Stimulated activated CD4-positive, alpha-beta T cell treated with anti-CD3 and anti-CD28 coated beads, TNF-alpha, amount 100 ng/mL, for 4 hours (primary cell): ENCODE measurements at places on chromosomes 11 and 22.

GRCh38 chr11:133249530-133249929, 282.8 kb downstream of the OPCML start:
- no peak for DNase-seq

DNA sequence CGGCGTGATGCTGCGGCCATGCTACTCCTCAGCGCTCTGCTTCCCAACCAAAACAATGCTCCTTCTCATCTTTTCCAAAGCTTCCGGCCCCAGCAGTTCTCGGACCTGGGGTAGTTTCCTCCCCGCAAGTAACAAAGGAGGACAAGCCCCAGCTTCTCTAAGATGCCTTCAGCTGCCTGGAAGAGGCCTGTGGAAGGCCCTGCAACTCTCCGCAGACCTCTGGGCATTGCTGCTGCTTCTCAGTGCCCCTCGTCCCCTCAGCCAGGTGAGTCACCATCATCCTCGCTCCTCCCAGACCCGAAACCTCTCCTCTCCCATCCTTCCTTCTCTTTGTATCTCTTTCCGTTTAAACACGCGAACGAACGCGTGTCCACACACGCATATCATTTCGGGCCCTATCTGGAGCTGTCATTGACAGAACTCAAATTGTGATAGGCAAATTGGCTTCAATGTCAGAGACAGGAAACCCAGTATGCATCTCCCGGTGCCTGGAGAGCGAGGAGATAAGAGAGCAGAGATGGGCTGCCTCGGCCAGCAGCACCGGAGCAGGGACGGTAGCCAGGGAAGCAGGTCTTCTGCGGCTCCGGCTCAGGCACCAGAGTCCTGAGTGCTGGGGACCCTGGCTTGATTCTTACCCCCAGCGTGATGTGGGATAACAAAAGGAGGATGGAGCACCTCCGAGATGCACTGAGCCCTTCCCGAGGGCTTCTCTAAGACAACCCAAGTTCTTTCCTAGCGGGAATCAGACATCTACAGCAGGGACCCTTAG, 22.0 kb upstream of the JAM3 start:
- no peak for DNase-seq

- no peak for DNase-seq
These were observed 632.6 kb upstream of the KIRREL3 start for GRCh38 chr11:127632976-127633680.

GRCh38 chr11:67345247-67345919, 8.0 kb downstream of the POLD4 start:
- DNase-seq, result no peak

DNA sequence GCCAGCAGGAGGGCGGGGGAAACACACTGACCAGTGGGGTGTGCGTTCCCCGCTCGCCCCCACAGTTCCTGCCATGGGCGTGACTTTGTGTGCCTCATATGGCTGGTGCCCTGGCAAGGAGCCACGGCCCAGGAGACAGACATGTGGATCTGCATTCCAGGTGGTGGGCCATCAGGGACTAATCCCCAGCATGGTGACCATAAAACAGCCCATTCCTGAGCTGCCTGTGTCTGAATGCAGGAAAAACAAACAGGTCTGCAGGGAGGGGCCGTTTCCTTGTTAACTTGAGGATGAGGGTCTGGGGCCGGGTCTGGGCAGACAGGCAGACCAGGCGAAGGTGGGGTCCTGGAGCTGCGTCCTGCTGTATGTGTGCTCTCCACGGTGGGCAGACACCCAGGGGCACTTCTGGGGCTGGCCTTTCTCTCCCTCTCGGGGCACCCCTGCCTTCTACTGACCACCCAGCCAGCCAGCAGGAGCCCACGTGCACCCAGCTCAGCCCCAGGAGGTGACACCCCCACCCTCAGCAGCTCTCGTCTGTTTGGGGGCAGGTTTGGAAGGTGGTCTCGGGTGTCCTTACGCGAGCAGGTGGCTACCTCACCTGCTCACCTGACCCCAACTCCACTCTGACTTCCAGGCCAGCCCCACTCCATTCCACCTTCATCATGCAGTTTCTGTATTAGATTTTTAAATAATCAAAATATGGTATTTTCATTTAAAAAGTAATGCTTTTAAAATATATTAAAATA, 120.3 kb downstream of the KCNQ1OT1 start:
- no peak for DNase-seq

- DNase-seq, result no peak
These were observed 11.6 kb upstream of the GNAZ start for GRCh38 chr22:23058481-23059283.

DNA sequence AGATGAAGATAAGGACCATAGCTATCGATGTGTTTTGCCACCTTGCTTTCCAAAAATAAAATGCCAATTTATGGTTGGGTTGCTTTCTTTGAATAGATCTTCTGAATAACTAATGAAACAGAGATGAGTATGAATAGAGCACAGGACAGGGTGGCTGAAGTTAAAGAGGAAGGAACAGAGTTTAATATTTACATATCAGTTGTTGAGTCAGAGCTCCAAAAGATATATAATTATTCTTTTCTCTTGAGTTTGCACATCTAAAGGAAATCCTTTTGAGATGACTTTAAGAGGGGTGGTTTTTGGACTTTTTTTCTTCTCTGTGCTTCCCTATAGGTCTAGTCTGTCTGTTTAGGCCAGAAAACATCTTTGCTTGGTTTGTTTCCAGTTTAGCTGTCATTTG, 115.2 kb downstream of the DDX10 start:
- DNase-seq, result no peak

DNA sequence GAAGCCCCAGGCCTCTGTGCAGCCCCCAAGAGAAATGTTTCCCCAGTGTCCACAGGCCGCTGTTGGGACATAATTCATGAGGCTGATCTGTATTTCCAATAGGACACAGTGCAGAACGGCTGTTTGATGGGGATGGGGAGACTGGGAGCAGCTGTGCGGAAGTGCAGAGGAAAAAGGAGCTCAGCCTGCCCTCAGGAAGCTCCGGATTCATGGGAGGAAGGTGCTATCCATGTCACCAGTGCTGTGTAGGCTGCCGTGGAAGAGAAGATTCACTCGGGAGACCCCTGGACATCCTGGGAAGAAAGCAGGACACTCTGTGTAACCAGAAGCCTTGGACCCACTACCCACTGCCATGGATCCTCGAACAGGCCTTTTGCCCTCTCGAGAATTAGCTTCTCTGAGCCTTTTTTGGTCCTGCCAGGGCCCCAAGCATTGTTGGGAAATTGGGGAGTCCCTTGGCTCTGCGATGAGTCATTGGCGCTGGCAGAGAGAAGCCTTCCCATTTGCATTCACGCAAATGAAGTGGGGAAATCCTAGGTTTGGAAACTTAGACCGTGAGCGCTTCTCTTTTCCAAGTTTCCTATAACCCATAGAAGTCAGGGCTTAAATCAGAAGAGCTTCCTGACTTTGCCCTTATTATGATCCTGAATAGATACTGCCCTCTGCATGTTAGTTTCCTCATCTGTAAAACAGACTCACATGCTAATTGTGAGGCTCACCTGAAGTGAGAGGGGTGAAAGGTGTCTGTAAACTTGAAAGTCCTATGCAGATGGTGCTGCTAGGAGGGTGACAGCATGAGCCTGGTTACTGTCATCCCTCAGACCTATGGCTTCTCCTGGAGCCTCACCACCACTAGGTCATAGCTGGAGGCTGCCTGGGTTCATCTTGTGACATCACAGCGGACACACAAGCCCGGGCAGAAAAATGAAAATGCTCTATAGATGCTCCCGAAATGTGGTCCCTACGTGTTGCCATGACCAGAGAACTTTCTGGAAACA, 229.2 kb upstream of the B3GAT1 start:
- no peak for DNase-seq

DNA sequence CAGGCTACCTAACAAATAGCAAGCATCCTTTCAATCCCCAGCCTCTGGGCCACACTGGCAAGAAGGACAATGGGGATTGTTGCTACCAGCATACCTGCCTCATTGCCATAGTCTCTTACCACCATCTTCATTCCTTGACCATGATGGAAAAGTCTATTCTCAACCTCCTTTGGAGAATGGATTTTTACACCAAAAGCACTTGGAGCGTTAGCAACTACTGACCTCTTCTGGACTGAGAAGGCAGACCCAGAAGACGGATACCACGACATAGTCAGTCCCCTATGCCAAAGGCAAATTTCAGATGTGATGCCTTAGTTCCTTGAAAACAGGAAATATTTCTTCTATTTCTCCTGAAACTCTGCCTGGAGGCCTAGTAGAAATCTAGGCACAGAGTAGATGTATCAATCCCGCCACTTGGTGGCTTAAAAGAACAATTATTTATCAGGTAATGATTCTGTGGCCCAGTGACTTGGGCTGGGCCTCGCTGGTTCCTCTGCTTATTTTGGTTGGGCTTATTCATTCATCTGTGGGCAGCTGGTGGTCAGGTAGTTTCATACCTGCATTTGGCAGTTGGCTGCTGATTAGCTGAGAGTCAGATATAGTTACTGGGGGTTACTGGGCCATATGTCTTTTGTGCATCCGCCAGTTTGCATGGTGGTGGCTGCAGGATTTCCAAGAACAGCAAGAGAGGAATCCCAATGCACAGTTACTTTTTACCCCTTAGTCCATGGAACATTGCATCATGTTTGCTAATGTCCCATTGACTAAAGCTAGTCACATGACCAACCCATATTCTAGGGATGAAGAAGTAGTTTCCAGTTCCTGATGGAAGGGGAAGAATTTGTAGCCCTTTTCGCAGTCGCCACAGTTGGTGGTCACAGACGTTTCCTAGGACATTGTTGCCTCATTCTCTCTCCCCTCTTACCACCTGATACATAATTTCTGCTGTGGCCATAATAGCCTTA, 75.2 kb downstream of the DHCR7 start:
- DNase-seq, result no peak

DNA sequence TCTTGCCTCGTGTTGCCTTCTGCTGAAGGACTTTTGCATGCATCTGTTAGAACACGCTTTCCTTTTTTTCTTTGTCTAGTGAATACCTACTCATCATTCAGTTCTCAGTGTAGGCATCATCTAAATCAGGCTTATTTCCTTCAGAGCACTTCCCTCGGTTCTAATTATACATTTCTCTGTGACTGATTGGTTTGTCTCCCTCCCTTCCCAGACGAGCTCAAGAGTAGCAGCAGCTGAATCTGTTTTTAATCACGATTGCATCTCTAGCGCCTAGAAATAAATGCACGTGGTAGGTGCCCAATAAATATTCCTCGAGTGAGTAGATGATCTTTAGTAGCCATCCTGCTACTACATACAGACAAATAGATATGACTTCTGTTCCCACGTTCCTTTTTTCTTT, 6.3 kb downstream of the CEP164 start:
- no peak for DNase-seq

GRCh38 chr11:19366992-19367709, 126.4 kb upstream of the E2F8 start:
- DNase-seq, result no peak

- DNase-seq, result no peak
These were observed 34.1 kb downstream of the HORMAD2 start for GRCh38 chr22:30114361-30114760.

DNA sequence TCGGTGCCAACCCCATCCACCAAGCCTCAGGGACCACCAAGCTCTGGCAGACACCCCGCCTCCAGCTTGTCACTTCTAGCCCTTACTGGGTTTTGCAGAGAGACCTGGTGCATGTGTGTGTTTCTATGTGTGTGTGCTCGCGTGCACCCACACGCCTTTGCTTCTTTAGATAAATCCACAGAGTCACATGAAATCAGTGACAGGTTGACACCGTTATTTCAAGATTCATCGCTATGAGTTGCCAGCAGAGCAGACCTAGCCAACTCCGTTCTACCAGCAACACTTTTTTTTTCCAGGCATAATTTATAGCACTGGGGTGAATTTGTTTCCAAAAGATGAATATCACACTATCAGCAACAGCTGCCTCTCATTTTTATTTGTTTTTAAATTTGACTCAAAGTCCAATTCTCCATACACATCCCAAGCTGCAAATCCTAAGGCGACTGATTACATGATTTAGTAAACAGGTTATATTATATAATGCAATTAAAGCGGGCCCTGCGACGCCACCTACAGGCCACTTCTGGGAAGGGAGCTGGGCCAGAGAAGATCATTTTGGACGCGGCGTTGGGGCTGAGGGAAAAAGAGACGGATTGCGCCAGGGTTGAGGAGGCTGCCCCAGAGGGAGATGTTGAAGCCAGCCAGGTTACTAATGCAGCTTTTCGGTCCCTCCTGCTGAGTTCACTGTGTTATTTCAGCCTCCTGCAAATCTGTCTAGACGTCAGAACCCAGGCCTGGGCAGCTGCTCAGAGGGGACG, 150.5 kb downstream of the FEZ1 start:
- no peak for DNase-seq

GRCh38 chr11:125079151-125079877, 16.2 kb downstream of the SLC37A2 start:
- DNase-seq, result no peak

- DNase-seq, result no peak
These were observed 21.0 kb upstream of the TOLLIP start for GRCh38 chr11:1330473-1330872.

- DNase-seq, result no peak
These were observed 404.5 kb downstream of the INSC start for GRCh38 chr11:15519124-15519791.

- DNase-seq, result no peak
These were observed 107.0 kb downstream of the MSANTD4 start for GRCh38 chr11:105915021-105915420.

- no peak for DNase-seq
These were observed 218.0 kb upstream of the PITPNB start for GRCh38 chr22:28137036-28137435.

DNA sequence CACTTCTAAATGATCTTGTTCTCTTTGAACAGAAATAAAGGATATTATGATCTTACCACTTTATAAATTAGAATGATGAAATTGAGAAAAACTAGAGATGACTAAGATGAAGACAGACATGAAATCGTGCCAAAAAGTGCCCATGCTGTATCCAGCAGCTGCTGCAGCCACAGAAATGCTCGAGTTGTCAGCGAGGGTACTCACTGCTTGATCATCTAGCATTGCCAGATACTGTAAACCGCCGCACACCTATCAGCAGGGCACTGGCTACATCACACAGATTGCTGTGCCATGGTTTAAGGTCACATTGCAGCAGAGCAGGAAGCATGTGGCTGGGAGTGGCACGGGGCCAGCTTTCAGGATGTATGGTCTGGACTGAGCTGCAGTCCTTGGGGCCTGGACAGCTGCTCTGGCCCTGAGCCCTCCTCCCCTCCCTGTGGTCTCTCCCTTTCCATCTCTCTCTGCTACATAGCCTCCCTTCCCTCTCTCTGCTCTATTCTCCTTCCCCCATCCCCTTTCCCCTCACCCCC, 51.0 kb upstream of the SEPTIN5 start:
- DNase-seq, result no peak

DNA sequence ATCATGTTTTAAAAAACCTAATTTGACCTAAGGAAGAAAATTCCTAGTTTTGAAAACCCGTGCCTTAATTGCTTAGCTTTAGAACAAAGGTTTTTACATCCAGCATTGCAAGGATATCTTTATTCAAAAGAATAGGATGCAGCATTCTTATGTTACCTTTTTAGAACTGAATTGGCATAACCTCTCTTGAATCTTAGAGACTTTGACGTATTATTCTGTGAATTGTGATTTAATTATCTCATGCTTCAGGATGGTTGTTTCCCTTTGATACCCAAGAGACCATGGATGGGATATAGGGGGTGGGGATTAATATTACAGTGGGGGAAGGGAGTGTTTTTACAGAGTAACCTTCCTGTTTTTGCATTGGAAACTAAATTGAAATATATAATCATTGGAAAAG, 49.4 kb downstream of the ARHGEF12 start:
- DNase-seq, result no peak
